ENCODE measurements at places on chromosomes 5 and 9. TPM values are rescaled to one million over a fixed set of nuclear protein-coding genes. Genes with fewer than 3 reads are reported as not detected.

Gene PRRX2
- 0.66 TPM for total RNA-seq

Gene PLPPR1
- not detected for total RNA-seq

Gene CCNO
- not detected for total RNA-seq

Gene PTCD2
- total RNA-seq = 14.0 TPM

Gene KYAT1
- 8.9 TPM for total RNA-seq

Gene BARX1
- total RNA-seq = not detected

Gene DRD1
- not detected for total RNA-seq

DNA sequence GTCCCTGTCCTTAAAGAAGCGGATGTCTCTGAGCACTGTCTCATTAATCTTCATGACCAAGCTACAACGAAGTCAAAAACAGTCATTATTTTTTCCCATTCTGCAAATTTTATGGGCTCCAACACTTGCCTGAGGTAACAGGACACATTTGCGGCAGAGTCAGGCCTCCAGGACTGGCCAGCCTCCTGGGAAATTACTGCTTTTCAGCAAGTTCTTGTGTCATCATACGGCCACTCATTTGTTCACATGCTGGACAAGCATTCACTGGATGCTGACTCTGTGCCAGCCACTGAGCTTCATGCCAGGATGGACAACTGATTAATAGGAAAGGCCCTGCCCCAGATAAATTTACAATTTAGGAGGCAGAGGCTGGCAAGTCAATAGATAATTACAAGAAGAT, 305.7 kb downstream of the ACTL7B start:
- DNase-seq = no peak

- DNase-seq = no peak
Observed at GRCh38 chr9:136431782-136432350, 7.8 kb downstream of the INPP5E start.

GRCh38 chr9:87674565-87675299, 51.2 kb upstream of the CTSL start:
- no peak for DNase-seq

DNA sequence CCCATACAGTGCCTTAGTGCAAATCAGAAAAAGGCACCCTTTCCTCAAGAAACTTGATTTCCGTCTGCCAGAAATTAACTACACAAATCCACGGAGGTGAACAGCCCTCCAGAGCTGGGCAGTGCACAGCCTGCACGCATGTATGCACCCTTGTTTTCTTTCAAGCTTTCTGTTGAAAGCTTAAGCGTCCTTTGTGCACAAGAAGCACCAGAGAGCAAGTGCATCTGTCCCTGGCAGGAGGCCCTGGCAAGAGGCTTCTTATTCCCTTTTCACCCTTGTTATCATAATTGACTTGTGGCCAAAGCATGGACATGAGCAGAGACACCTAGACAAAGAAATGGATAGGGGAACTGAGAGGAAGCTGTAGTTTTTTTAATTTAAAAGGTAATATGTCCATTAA, 47.4 kb upstream of the ATG10 start:
- no peak for DNase-seq

GRCh38 chr9:137455359-137455991, 3.7 kb downstream of the NSMF start:
- DNase-seq = no peak

DNA sequence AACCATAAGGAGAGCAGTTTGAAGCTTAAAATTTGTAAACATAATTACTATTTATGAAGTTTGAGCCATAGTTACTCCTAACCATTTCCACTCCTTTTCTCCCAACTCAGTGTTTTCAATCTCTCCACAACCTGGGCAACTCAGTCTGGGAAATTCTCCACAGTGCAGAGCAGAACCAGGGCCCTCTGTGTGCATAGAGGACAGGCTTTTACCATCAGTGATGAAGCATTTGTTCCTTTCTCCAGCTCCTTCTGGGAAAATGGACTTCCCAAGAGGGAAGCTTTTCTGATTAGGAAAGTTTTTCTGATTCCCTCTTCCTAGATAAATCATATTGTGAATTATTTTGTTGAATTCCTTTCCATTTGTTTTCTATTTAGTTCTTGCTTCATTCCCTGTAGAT, 132.3 kb upstream of the MPDZ start:
- no peak for DNase-seq

DNA sequence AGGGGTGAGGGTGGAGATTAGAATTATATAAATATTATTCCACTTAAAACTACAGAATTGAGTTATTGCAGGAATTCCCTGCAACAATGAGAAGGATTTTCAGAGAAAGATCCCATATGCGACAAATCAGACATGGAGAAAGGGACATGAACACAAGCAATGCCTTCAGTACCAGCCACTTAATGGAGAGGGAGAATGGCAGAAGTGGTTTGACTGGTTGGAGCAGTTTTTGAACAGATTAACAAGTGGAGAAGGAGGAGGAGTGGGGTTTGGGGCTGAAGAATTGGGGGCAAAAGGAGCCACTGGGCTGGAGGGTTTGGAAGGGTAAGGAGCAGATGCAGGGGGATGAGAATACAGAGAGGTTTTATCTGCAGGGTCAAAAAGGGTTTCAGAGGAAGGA, 620.9 kb upstream of the PTPRD start:
- no peak for DNase-seq

GRCh38 chr9:123687246-123687751, 242.6 kb downstream of the DENND1A start:
- no peak for DNase-seq

GRCh38 chr5:59724482-59725391, 168.8 kb downstream of the PDE4D start:
- DNase-seq = no peak

GRCh38 chr5:96527768-96528661, 95.0 kb upstream of the PCSK1 start:
- no peak for DNase-seq

- no peak for DNase-seq
Observed at GRCh38 chr5:95417971-95418370, 26.8 kb downstream of the FAM81B start.

GRCh38 chr5:73998489-73998888, 372.5 kb downstream of the ARHGEF28 start:
- no peak for DNase-seq

- no peak for DNase-seq
Observed at GRCh38 chr9:112050544-112051475, 124.3 kb downstream of the SUSD1 start.

GRCh38 chr9:92446536-92446935, 22.3 kb upstream of the OMD start:
- DNase-seq = no peak

GRCh38 chr9:128382261-128382660, 11.1 kb downstream of the URM1 start:
- no peak for DNase-seq

DNA sequence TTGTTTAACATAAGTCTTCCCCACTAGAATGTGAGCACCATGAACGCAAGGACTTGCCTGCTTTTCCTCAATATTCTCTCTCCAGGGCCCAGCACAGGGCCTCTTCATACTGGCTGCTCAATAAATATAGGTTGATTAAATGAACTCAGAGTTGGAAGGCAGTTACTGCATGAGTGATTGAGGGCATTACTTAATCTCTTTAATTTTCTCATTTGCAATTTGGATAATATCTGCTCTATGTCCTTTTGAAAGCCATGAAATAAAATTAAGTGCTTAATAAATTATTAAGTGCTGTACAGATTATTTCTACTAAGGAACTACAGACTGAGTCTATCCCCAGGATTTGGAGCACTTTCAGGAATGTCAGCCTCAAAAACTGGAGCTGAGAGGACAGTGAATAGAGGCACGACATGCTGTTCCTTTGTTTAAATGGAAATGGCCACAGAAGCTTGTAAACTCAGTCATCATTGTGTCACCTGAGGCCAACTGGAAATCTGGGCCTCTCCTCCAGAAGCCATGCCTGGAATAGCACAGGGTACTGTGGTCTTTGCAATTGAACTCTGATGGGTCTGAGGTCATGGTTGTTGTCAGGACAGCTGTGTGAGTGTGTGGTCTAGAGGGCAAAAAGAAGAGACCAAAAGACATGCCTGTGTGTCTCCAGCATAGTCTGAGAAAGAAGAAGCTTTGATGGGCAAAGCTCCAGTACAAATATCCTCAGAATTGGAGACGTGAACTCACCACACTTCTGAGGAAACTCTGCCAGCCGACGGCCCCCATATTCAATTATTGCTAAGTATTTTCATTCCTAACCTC, 86.1 kb downstream of the SH3TC2 start:
- DNase-seq = no peak

GRCh38 chr9:21711504-21711903, 90.9 kb upstream of the MTAP start:
- no peak for DNase-seq

GRCh38 chr9:135184181-135185053, 96.9 kb downstream of the OLFM1 start:
- DNase-seq = no peak

DNA sequence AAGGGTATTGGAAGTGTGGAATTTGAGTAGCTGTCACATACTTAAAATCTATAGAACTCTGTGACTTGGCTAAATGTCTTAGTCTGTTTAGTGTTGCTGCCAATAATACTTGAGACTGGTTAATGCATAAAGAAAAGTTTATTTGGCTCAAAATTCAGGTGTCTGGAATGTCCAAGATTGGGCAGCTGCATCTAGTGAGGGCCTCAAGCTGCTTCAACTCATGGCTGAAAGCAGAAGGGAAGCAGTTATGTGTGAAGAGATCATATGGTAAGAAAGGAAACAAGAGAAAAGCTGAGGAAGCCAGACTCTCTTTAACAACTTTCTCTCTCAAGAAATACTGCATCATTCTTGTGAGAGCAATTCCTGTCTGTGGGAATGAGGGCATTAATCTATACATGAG, 1043.3 kb upstream of the CDH6 start:
- no peak for DNase-seq

Data from CD8-positive, alpha-beta memory T cell (primary cell).